ENCODE measurements at places on chromosomes 16 and 17.

- DNase-seq = peak; percentile 85
Measured at GRCh38 chr17:29572691-29573557, 4.4 kb downstream of the TP53I13 start.

- no peak for DNase-seq
Measured at GRCh38 chr17:33901085-33901484, 354.0 kb upstream of the CCL2 start.

- DNase-seq = no peak
Measured at GRCh38 chr17:58969612-58970011, 137.1 kb downstream of the TRIM37 start.

DNA sequence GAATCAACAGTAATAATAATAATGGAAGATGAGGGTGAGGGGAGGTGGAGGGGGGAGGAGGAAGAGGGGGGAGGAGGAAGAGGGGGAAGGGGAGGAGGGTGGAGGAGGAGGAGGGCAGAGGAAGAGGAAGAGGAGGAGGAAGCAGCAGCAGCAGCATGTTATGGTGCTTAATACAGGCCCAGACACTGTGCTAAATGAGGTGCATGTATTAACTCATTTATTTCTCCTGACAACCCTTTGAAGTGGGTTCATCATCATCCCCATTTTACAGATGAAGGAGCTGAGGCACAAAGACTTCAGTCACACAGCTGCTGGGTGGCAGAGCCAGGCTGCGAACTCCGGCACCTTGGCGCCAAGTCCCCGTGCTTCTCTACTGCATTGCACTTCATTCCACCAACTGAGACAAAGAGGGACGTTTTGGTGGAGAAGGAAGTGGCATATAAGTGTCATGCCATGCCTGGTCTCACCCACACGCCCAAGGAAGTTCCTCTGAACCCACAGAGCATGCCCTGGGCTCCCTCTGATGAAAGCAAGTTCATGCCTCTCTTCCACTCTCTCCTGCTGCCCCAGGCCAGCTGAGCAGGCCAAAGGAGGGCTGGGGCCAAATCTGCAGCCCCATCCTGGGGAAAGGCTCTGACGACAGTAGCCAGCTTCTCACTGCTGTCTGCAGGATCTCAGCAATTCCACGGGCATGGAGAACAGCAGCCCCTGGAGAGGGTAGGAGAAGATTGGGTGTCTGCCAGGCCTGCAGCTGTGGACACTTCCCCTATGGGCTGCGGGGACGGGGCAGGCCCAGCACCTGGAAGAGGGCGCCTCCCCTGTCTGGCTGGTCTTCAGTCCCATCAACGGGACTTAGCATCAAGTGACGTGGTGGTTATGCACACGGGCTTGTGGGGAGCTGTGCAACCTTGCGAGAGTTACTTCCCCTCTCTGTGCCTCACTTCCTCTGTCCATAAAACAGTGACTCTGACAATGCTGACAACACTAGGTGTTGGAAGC, 21.8 kb downstream of the XYLT1 start:
- DNase-seq = peak; percentile 66

DNA sequence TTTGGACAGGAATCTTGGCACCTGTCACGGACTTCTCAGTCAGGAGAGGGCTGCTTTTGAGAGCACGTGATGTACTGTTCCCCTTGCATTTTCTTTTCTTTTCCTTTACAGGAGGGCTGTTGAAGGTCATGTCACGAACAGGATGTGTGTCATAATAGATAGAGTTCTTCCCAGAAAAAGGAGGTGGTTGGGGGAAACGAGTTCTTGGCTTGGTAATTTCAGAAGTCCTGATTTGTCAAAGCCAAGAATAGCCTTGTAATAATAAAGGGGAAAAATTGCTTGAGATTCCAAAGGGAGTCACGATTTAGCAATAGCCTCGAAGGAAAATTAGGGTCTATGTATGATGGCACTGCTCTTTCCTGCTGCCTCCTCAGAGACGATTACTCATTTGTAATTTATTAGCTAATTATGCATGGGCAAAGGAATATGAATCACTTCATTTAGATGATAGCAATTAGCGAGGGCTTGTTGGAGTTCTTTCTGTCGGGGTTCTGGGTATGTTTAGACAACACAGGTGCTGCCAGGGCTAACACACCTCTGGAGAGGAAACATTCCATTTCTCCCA, 277.7 kb upstream of the N4BP1 start:
- no peak for DNase-seq

DNA sequence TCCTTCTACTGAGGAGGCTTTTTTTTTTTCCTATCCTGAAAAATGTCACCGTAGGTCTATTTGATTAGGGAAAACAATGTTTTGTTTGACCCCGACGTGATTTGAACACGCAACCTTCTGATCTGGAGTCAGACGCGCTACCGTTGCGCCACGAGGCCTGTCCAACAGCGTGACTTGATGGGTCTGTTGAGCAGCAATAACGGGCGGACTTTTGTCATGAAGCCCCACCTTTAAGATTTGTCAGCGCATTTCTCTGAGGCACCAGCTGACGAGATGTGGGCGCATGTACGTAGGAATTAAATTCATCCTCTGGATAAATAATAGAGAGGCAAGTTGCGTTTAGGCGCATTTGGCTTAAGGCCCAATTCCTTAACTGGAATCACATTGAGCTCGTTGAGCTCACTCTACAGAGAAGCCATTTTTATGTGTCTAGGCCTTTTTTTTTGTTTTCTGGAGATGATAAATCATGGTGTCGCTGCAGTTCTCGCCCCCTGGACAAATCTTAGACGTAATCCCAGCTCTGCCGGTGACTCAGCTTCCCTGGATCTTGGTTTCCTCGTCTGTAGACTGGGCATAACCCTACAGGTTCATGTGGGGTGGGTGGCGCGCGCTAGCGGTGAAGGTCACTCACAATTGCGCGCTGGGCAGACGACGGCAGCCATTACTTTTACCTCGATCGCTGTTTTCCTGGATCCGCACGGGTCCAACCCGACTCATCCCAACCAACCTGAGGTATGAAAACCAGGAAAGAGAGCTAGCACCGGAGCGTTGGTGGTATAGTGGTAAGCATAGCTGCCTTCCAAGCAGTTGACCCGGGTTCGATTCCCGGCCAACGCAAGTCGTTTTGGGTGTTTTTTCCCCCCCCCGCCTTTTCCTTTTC, 10.6 kb upstream of the AURKB start:
- peak; percentile 86 for DNase-seq

GRCh38 chr17:29560316-29560715, 6.5 kb downstream of the ABHD15 start:
- no peak for DNase-seq

DNA sequence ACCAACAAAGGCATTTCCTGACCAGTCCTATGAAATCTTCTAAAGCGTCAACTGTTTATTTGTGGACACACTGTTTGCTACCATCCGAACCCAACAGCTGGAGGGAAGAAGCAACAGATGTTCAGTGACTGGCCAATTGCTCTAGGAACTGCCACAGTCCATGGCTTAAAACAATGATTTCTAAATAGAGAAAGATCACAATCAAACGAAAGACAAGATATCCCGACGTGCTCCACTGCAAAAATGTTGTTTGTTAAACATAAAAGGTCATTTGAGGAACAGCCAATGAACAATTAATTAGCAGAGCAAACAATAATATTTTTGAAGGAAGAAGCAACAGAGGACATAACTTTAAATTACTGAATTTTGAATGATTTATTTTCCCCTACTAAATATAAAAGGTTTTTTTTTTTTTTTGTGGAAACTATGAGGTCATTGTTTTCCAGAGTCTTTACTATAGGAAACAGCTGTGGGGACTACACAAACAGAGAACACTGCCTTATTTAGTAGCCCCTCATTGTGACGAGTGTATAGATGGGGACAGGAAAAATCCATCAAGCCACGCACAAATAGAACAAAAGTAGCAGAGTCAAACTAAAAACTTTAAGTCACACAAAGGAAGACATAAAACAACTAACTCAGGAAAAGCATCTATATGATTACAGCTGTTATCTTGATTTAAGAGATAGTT, 17.2 kb downstream of the USP31 start:
- no peak for DNase-seq

DNA sequence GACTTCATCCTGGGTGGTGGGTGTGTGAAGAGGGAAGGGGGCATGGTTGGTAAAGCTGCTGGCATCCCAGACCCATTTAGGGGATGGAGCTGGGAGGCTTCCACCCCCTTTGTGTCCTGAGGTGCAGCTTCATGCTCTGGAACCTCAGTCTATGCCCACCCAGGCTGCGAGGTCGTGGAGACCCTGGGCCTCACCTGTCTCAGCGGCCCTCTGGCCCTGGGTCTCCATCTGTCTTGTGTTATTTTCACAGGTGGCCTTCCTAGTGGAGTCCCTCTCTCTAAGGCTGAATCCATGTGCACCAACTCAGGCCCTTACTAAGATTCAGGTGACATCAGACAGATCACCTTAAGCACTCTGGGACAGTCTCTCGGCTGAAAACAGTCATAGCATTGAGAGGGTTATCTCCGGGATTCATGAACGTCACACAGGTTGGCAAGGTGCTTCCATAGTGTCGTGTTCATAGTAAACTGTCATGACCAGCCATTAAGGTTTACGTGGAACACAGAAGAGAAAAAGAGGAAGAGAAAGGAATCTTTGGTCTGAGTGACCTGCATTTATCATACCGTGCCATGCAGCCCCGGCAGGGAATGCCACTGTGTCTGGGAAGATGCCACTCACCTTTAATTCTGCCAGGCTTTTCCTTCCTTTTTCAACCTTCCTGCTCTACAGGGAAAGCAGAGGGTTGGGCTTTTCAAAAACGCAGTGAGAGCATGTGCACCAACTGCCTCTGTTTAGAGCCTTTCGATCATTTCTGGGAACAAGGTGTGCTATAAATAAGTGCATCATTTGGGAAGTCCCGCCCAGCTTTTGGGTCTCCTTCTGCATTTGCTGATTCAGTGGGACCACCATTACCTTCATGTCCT, 4.5 kb upstream of the FOXL1 start:
- no peak for DNase-seq

- no peak for DNase-seq
Measured at GRCh38 chr16:86911437-86911958, 333.1 kb downstream of the FOXL1 start.

DNA sequence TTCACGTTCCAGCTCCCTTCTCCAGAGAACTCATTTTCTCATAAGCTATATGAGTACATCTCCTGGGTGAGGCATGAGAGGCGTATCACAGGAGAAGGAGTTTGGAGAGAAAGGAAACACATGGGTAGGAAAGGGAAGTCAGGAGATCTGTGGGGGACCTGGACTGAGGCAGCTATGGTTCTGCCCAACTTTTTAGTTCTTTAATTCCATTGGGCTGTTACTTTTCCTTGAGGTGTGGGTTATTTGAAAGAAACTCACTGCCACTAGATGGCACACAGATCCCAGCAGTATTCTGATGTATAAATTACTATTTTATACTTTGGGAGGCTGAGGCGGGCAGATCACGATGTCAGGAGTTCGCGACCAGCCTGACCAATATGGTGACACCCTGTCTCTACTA, 63.6 kb downstream of the NUP93 start:
- DNase-seq = no peak

GRCh38 chr16:1424028-1424427, 3.5 kb upstream of the UQCC4 start:
- DNase-seq = no peak

DNA sequence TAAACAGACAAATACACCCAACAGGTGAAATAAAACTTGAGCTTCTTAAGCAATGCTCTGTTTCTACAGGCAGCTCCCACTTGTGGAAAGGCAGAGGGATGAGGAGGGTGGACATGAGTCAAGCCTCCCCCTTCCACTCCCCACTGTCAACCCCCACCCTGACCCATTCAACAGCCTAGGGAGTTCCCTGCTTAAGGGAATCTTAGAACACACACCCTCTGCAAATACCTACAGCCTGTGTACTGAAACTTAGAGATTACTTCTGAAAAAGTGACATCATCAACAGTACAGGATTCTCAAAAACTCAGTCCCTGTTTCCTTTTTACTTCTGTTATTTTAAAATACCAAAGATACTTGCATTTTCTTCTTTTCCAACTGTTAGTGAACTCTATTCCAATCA, 345.4 kb downstream of the SOX9 start:
- no peak for DNase-seq

- DNase-seq = no peak
Measured at GRCh38 chr17:28812748-28813377, 29.7 kb downstream of the FAM222B start.

- DNase-seq = no peak
Measured at GRCh38 chr17:71866095-71866494, 254.7 kb upstream of the SOX9 start.

DNA sequence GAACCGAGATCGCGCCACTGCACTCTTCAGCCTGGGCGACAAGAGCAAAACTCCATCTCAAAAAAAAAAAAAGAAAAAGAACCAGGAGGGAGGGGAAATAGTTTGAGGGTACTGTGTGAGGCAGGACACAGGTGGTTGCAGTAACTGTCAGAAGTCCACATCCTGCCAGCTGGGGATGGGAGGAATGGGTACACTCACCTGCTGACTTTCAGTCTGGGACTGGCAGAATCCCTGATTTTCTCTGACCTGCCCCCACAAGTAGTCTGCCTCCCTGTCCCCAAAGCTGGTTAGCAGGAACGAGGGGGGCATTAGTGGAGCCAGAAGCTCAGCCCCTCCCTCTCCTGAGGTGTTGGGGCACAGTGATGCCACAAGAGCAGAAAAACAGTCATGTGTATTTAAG, 7.1 kb upstream of the ARL5C start:
- no peak for DNase-seq

Data from left ventricle myocardium superior (tissue), 1 donor.